ENCODE measurements at places on chromosomes 3 and 15. TPM values are rescaled to one million over a fixed set of nuclear protein-coding genes. Genes with fewer than 3 reads are reported as not detected.

DNA sequence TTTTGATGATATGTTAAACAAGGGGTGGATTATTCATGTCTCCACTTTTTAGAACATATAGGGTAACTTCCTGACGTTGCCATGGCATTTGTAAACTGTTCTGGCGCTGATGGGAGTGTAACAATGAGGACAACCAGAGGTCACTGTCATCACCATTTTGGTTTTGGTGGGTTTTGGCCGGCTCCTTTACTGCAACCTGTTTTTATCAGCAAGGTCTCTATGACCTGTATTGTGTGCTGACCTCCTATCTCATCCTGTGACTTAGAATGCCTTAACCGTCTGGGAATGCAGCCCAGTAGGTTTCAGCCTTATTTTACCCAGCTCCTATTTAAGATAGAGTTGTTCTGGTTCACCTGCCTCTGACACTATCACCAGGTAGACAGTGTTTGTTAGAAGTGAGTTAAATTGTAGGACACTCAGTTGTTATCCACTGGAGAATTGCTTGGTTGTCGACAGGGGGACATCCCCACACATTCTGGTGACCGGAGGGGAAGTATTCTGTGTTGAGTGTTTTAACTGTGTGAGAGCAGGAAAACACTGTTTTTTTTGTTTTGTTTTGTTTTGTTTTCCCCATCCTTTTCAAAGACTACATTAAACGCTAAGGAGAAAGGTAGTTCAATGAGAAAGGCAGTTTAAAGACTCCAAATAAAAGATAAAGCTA lies 36.9 kb upstream of the SKIL start:
- no peak for DNase-seq

GRCh38 chr15:76470691-76471090 lies 134.1 kb downstream of the ISL2 start:
- no peak for DNase-seq

DNA sequence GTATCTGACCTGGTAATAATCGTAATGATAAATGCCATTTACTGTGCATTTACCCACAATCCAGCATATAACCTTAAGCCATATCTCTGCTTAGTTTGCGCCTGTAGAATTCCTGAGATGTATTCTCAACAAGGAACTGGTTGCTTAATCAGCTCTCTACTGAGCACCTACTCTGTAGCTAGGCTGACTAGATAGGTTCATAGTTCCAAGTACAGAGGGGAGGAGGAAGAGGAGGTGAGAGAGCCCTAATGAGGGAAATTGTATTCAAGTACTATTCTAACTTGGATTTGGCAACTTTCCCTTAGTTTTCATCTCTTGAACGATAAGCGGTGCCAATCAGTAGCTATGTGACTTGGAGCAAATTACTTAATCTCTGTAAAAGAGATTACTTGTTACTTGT lies 5.6 kb upstream of the AKAP13 start:
- DNase-seq = no peak

DNA sequence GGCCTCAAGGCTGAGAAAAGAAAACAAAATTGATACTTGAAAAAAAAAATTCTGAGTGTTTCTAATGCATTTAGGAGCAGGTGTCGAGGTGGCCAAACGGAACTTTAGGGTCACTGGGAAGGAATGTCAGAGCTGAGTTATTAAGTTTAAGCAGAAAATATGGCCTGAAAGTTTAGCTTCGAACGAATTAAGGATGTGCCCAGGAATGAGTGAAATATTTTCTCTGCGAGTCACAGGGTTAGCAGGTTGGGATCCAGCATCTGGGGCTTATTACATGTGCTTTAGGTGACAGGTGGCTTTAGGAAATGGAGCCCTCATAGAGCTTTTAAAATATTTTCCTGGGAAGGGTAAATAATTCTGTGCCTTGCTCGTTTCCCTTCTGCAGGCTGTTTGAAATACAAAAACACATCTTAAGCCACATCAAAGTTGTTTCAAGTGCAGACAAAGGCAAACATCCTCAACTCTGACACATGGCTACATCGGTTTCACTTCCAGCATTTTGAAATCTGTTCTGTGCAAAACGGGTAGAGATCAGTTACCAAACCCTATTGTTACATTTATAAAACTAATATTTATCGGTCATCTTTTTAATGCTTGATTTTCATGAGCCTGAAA lies 143.1 kb upstream of the ARRDC4 start:
- no peak for DNase-seq

Gene TRPM1
- polyA plus RNA-seq = 0.11 TPM

Measured in immature natural killer cell (primary cell).